ENCODE measurements at places on chromosomes 4 and X.

DNA sequence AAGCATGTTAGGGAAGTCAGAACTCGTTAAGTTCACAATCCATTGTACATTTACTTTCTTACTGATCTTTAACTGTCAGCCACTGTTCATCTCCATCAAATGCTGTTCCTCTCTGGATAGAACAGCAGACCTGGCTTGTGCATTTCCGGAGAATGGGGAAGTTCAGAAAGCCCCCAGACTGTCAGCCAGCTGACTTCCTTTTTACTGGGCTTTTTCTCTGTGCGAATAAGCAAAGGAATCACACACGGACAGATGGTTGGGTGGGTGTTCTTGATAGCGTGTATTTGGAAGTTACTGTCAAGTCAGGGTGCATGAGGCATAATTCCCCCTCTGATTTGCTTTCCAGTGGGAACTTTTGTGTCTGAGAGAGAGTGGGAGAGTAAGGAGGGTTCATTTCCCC, 56.8 kb downstream of the TSPAN7 start:
- DNase-seq, result no peak

DNA sequence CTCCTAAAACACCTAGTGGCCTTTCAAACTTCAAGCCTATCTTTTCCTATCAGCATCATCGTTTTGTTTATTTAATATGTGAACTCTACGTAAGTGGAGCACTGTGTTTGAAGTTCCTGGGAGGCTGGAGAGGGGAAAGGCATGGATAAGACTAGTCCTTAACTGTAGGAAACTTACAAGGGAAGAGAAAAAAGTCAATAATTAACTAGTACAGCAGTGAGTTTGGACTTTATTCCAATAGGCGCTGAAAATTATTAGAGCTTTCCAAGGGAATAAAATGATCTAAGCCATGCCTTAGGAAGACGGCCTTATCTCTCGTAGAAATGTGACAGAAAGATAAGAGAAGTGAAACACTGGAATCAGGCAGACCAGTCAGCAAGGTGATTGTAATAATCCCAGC, 55.3 kb downstream of the AMOT start:
- DNase-seq, result no peak

- no peak for DNase-seq
Measured at GRCh38 chrX:149807747-149808458, 26.2 kb downstream of the MAGEA9 start.

DNA sequence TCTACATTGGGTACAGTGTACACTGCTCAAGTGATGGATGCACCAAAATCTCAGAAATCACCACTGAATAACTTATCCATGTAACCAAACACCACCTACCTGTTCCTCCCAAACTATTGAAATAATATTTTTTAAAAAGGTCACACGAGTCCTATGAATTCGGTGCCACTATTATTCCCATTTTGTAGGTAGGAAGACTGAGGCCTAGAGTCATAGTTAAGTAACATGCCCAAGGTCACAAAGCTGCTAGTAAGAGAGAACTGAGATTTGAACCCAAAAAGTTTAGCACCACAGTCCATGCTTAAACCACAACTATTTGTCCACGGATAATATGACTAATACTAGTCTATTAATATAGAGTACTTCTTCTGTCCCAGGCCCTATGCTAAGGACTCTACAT, 2.7 kb downstream of the ARHGEF6 start:
- DNase-seq, result no peak

- DNase-seq, result no peak
Measured at GRCh38 chr4:73715659-73716058, 24.7 kb upstream of the CXCL8 start.

- DNase-seq, result no peak
Measured at GRCh38 chr4:17702641-17703040, 78.8 kb downstream of the FAM184B start.

- DNase-seq, result no peak
Measured at GRCh38 chr4:30769093-30769492, 48.9 kb downstream of the PCDH7 start.

- no peak for DNase-seq
Measured at GRCh38 chr4:184437565-184438265, 36.6 kb downstream of the IRF2 start.

- DNase-seq, result no peak
Measured at GRCh38 chrX:29555465-29556091, 659.8 kb upstream of the MAGEB2 start.
